ENCODE measurements at places on chromosomes 16 and 17. TPM values are rescaled to one million over a fixed set of nuclear protein-coding genes. Genes with fewer than 3 reads are reported as not detected.

The CCL7 gene
- polyA plus RNA-seq = not detected

DNA sequence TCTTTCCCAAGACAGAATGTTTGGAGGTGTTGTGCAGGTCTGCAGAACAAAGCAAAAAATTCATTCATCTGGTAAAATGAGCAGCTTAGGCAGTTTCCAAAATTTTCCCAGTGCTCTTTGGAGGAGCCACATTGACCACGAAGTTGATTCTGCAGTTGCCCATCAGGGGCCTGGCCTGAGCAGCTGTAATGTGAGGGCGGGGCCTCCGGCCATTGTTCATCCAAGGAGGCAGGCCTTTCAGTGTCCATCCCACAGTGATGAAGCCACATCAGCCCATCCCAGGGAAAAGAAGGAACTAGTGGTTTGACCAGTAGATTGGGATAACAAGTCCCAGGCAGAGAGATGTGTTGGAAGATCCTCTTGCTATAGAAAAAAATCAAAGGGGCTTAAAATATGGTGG lies 10.1 kb downstream of the UBFD1 start:
- DNase-seq = no peak

DNA sequence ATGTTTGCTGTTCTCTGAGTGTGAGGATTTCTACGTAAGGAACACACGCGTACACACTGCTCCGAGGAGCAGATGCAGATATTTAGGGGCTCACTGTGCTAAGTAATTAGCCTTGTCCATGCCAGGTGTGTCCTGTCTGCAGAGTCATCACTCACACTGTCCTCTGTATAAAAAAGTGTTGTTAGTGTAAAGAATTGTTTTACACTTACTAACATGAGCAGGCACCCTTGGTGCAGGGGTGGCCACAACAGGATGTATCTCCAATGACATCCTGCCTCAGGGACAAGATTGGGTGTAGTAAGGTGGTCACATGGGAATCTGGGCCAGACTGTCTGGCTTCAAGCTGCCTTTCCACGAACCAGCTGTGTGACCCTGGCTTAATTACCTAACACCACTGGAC lies 63.9 kb downstream of the NDEL1 start:
- DNase-seq = no peak

DNA sequence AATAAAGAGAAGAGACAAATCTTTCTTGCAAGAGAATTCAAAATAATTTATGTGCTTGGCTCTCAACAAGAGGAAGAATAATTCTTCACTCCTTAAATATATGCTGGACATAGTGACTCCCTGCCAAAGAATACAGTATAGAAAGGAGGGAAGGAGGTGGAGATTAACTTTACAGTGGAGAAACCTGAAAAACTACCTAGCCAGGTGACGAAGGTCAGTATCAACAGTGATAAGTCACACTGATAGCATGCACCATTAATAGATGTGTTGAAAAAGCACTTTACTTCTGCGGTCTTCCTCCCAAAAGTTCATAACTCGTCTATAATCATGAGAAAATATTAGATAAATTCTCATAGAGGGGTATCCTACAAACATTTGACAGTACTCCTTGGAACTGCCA lies 21.4 kb downstream of the CBLN1 start:
- DNase-seq = no peak

- no peak for DNase-seq
Measured at GRCh38 chr16:48533931-48534330, 76.0 kb downstream of the N4BP1 start.

DNA sequence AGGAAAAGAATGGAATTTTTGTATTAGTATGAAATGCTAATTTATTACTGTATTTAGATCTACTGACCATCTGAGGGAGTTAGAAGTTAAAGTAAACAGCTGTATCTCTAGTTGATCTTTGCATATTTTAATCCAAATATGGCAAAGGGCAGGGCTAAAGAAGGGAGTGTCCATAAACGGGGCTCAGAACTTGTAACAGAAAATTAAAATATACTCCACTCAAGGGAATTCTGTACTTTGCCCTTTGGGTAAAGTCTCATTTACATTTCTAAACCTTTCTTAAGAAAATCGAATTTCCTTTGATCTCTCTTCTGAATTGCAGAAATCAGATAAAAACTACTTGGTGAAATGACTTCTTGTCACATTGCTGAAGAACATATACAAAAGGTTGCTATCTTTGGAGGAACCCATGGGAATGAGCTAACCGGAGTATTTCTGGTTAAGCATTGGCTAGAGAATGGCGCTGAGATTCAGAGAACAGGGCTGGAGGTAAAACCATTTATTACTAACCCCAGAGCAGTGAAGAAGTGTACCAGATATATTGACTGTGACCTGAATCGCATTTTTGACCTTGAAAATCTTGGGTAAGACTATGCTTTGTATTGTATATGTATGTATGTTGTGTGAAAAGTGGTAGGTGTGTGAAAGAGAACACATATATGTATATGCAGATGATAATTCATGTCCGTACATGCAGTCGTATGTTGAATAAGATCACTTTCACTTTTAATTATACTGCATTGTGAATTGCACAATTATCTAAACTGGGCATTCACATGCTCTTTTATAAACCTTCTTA lies at the start of gene ASPA:
Gene ASPA (plus strand): TSS at position 186 of the 799 bp plus-strand sequence. CDS start 163 bp downstream, at position 349.
- no peak for DNase-seq
